ENCODE measurements at places on chromosomes 12 and 14.

GRCh38 chr12:52320784-52321400, at the start of gene KRT83:
Gene KRT83, minus strand, starts transcription at chr12:52321398. Its CDS starts 63 bp downstream, at chr12:52321335.
- no peak for DNase-seq

DNA sequence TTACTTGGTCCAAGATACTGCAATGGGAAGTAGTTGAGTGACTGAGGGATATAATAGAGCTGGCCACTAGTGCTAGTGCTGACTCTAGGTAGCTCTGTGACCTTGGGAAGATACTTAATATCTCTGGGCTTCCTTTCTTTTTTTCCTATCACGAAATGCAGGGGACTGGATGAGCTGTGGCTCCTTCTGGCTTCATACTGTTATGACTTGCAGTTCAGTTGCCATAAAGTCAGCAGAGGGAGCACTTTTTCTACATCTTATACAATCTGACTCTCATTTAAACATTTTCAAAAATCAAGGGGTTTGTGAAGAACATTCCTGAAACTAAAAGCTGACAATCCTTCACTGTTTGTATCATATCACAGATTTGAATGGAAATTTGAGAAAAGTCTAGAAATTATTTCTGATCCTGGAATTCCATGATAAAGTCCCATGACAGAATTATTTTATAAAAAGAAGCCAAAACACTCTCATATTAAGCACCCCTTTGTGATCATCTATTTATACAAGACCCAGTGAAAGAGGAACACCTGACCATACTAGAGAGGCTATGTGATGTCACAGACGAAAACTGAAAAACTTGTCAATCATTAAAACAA, 5.3 kb downstream of the BHLHE41 start:
- DNase-seq = no peak

DNA sequence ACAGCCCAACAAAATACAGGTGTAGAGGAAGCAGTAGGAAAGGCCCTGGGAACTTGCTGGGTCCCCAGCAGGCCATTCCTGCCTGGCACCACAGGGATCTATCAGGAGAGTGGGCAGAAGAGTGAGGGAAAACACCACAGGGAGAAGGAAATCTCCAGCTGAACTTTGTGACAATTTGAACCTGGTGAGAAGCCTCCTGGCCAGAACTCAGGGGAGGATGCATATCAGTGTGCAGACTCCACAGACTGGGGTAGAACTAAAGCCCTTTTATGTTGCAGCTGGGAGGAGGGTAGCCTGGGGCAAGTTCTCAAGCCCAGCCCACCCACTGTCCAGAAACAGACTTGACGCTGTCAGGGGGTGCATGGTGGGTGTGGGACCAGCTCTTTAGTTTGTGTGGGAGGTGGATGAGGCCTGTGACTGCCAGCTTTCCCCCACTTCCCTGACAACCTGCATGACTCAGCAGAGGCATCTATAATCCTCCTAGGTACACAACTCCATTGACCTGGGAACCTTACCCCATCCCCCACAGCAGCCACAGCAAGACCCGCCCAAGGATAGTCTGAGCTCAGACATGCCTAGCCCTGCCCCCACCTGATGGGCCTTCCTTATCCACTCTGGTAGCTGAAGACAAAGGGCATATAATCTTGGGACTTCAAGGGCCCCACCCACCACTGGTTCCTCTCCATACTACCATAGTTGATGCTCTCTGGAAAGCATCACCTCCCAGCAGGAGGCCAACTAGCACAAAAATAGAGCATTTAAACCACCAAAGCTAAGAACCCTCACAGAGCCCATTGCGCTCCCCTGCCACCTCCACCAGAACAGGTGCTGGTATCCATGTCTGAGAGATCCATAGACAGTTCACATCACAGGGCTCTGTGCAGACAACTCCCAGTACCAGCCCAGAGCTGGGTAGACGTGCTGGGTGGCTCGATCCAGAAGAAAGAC, 28.9 kb downstream of the PNN start:
- DNase-seq = no peak

DNA sequence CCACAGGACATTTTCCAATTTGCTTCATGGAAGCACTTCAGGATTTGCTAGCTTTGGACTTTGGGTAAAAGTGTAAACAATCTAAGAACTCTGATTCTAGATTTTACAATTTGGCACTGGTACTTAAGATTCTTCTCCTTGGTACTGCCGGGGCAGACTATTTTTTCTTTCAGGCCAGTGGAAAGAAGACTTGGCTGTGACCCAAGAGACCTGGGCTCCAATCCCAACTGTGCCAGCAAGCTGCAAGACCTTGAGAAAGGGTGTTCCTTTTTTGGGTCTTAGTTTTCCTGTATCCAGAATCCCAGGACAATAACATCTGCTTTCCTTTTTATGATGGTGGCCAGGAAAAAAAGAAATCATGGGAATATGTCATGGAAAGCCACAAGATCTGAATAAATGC, 148.1 kb upstream of the CRY1 start:
- DNase-seq = no peak

DNA sequence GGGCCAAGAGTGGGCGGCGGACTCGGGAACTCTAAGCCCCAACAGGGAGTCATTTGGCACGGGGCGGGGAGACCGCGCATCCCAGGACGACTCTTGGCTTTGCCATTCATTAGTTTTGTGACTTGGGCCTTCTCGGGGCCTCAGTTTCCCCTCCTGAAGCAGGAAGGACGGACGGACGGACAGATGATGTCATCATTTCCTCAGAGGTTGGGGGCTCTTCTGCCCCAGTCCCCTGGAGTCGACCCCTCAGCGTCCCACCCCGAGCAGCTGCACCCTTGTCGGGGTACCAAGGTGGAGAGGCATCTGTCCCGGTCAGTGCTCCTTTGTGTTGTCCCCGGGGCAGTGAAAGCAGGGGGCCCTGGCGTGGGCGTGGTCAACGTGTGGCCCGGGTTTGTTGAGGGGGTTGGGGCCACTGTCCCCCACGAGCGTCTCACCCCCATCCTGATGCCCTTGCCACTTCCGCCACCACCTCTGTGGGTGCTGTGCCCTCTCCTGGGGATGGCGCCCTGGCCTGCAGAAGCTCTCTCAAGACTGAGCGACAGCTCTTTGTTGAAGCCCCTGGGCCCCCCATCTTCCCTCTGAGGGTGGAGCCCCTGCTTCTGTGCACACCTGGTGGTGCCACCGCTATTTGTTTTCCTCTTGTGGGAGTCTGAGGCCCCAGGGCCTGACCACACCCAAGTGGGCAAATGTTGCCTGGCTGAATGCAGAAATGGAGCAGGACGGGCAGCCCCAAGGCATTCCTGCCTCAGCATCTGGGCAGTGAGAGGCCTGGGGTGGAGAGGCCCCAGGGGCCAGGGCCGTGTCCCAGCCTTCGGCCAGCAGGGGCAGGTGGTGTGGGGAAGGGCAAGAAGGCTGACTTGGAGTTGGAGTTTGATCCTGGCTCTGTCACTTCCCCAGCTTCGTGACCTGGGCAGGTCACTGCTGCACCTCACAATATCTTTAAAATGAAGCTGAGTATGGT, 896 bp downstream of the HHIPL1 start:
- no peak for DNase-seq

DNA sequence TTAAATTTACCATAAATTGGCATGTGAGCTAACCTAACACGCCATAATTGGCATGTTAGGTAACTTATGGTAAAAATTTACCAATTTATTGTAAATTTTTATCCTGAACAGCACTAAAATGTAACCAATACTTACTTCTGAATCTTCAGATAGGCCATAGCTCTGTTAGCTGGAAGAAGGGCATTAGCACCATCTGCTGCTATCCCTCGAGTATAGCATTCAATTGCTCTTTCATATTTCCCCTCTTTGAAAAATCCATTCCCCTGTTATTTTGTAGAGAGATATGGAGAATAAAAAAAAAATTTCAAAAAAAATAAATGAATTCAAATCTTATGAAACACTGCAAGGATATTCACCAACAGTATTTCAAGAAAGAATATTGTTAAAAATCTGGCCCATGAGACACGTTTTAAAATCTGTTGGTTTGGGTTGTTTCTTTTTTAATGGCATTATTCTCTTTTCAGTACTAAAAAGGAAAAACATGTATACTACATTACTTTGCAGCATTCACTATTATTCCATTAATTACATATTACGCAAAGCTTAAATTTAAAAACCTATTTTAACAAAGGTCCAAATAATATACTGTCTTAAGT, 19.1 kb downstream of the RPAP3 start:
- no peak for DNase-seq

DNA sequence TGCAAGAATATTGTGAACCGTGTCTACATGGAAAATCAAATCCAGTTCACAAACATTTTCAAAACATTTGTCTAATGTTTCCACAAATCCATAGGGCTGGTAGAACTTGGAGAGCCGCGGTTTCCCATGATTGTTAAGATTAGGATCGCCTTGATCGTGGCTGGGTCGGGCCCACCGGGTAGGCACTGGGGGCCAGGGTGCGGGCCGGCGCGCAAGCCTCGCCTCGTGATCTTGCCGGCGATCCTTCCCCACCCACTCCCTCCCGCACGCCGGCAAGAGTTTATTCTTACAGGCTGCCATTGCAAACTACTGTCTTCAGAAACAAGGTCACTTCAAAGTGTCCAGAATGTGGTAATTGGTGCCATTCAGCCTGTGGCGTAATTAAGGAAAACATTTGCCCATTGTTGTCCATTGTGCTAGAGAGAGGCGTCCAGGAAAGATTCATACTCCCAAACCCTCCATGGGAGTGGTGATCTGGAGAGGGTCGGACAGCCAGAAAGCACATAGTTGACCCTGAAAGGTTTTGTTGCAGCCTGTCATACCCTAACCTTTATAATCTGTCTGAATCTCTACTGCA, 95.5 kb downstream of the BORCS5 start:
- no peak for DNase-seq

GRCh38 chr12:21775133-21775820, 771 bp upstream of the KCNJ8 start:
- no peak for DNase-seq

GRCh38 chr12:112870267-112870980, 36.3 kb upstream of the OAS1 start:
- DNase-seq = no peak

DNA sequence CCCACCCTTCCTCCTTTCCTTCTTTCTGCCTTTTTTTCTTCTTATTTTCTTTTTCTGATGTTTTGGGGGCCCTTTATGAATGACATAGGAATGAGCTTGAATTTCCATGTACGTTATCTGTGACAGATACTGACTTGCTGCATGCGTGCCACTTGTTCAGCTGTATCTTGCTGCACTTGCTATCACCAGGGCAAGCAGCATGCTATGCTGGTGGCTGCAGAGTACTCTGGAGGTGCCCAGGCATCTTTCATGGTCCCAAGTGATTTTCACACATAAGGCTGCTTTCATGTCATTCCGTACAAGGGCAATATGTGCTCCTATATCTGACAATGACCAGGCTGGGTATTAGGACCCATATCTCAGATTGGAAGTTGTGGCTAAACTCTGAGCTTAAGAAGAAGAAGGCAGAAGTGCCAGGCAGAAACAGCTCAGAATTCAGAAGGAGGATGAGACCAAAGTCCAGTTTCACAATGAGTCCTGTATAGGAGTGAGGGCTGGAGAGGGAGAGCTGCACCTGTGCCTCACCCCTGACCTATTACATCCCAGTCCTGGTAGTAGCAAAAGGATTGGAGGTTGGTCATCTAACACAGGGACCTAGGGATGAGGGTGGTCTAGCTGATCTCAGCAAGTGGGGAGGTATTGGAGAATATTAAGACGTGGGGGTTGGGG, 299.0 kb upstream of the DDHD1 start:
- DNase-seq = no peak

GRCh38 chr12:69932676-69933552, 107.9 kb downstream of the MYRFL start:
- DNase-seq = no peak

DNA sequence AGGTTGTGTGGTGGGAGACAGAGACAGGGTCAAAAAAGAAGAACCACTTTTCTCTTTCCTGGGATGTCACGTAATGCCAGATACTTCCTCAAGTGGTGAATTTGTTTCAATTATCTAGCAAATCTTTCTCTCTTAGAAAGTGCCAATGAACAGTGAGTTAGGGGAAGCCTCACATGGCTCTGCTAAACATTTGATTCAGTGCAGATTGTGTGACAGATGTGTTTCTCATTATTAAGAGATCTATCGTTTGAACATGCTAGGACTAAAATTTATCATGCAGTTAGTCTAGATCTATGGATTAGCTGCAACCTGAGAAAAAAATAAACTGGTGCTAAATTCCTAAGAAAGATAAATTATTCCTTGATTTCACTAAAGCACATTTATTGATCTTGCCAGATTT, 247.8 kb downstream of the MDGA2 start:
- no peak for DNase-seq

DNA sequence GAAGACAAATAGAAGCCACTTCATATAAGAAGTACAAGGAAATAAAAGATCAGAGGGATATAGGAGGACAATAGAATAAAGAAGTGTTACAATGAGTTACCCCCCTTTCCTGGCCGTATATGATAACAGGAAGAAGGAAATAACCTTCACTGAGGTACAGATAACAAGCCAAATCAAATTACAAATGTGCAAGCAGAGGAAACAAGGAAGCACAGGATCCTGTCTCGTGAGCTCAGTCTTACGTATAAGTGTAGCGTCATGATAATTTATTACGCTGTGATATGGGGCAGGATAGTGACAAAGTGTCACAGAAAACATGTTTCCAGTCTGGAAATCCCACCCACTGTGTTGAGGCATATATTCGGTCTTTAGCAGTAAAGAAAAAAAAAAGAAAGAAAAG, 26.5 kb downstream of the CRACR2A start:
- DNase-seq = no peak

- peak; percentile 63 for DNase-seq
Measured at GRCh38 chr12:50224026-50224692, 57.0 kb upstream of the CERS5 start.

GRCh38 chr12:98424726-98425401, 90.5 kb upstream of the TMPO start:
- peak; percentile 18 for DNase-seq

GRCh38 chr14:95356245-95356869, 36.6 kb upstream of the CLMN start:
- DNase-seq = no peak

- DNase-seq = no peak
Measured at GRCh38 chr12:121634836-121635235, 8.5 kb downstream of the ORAI1 start.

DNA sequence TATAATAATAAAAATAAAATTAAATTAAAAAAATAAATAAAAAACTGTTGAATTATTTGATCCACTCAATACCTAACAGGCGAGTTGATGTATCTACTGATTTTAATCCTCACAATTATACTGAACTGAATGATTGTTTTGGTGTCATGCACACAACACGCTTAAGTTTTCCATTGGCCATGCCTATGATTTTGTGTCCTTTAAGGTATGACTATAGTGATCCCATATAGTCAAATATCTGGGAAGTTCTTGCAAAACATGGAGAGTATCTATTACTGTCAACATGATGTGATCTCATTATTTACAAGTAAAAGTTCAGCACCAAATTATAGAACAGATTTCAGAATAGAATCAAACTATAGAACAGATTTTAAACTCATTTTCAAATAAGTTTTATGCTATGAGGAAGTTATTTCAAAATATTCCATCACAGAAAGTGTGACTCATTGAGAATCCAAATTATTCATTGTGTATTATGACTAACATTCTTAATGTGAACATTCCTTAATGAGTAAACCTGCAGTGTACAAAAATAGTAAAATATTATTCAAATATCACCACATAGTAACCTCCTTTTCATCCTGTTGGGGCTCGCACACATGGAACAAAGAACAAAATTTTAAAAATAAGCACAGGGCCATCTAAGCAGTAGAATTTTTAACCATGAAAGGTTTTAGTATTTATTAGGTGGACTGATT, 190.4 kb downstream of the SLC25A21 start:
- no peak for DNase-seq

GRCh38 chr12:88144037-88144436, 1.9 kb downstream of the TMTC3 start:
- no peak for DNase-seq

GRCh38 chr12:11711651-11712327, 62.3 kb downstream of the ETV6 start:
- no peak for DNase-seq
